ENCODE measurements at places on chromosomes 12 and 14.

- no peak for DNase-seq
These were observed 49.4 kb downstream of the VWF start for GRCh38 chr12:6074979-6075585.

- no peak for DNase-seq
These were observed 64.1 kb upstream of the PPP4R3A start for GRCh38 chr14:91573894-91574837.

GRCh38 chr12:22360774-22361173 lies 26.3 kb upstream of the ST8SIA1 start:
- no peak for DNase-seq

GRCh38 chr14:78484028-78484427 lies 313.9 kb downstream of the NRXN3 start:
- no peak for DNase-seq

GRCh38 chr12:16833376-16834015 lies 227.5 kb upstream of the LMO3 start:
- DNase-seq, result no peak

DNA sequence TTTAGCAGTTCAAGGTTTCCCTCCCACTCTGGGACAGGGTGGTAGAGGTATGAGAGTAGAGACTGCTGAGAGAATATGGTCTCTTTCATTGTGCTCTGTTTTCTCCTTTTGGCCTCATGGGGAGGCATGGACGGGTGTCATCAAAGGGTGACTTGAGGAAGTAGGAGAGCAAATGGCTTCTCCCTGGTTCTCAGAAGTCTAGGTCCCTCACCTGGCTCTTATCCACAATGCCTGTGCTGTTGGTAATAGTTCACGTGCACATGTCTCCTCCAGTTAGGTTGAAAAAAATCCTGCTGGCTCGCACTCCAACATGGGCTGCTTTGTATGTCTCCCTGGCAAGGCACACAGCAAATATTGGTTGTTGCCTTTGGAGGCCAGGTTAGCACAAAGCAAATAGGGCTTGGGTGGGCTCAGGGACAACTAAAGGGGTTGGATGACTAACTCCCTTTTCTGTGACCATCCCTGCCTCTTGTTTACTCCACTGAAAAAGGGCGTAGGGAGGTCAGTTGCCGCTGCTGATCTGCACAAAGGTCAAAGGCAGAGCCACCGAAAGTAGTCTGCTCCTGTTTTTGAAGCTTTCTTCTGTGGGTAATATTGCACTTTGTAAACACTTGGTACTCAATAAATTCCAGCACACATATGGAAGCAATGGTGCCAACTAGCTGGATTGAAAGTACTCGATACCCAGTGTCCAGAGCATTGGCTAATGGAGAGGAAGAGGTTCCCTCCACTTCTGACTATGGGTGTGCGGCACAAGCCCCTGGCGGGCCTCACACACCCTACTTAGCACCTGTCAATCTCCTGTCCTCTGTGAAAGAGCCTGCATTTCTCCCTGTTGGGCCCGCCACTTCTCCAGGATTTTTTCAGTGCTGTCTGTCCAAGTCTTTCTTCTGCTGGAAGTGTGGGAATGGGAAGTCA lies 121.8 kb downstream of the SLC38A6 start:
- no peak for DNase-seq

DNA sequence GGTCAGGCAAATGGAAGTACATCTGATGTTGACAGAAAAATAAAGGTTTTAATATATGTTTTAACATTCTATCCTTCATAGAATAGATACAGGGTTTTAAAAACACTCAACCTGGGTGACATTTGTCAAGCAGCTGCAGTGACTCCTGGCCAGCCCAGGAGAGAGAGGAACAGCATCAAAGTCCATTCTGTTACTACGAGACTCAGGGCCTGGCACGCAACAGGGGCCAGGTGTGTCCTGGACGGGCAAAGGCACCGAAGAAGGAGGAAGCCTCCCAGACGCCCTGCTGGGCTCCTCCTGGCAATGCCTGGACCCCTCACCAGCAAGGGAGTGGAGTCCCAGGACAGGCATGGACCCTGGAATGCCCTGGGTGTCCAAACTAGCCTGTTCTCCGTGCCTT lies 22.1 kb downstream of the LRCOL1 start:
- DNase-seq, result no peak

- DNase-seq, result no peak
These were observed 386 bp downstream of the DGKA start for GRCh38 chr12:55931317-55931779.

DNA sequence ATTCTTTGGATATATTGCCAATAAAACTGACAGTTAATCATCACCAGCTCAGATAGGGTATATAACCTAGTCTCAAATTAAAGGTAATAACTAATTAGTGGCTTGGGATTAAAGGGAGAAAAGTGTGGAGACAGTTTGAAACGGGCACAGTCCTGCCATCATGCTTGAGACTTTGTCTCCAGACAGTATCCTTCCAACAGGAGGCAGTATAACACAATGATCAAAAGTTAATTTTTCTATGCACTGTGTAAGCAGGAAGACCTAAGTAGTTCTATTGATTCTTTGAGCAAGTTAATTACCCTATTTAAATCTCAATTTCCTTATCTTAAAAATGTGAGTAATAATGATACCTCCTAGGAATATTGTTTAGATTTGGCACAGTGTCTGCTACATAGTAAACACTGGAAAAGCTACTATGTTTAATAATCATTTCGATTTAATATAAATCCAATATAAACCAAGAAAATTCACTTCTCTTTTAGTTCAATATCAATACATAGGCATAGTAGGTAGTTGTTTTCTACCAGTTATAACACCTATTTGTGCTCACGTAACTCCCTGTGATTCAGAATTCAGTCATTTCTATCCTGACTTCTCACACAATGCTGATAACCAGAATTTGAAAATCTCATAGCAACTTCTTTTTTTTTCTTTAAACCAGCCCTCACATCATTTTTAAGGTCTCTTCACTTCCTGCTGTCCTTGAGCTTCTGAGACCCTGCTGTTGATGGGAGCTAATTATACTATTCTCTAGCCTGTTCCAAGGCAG lies 53.7 kb downstream of the GALNT4 start:
- DNase-seq, result peak; percentile 49

DNA sequence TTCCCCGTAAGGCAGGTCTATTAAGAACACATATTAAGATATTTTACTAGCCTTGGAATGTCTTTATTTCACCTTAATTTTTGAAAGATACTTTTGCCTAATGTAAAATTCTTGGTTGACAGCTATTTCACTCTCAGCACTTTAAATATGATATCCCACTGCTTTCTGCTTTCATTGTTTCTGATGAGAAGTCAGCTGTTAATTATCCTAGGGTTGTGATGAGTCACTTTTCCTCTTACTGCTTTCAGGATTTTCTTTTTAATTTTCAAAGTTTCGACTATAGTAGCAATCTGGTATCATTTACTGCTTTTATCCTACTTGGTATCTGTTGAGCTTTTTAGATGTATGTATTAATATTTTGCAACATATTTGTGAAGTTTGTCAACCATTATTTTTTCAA lies 578.9 kb upstream of the ATP2B1 start:
- peak; percentile 2 for DNase-seq

DNA sequence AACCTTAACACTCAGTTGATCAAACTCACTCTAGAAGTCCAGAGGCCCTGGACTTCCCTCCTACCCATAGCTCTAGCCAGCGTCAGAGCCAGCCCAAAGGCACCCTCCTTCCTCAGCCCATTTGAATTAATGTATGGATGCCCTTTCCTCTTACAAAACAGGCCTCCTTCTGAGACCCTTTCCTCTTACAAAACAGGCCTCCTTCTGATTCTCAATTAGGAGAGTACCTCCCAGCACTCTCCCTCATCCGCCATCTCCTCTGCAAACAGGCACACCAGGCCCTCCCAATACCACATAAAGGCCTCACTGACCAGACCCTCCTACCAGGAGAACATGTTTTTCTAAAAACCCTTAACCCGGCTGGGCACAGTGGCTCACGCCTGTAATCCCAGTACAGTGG lies 65.7 kb downstream of the MOK start:
- no peak for DNase-seq

DNA sequence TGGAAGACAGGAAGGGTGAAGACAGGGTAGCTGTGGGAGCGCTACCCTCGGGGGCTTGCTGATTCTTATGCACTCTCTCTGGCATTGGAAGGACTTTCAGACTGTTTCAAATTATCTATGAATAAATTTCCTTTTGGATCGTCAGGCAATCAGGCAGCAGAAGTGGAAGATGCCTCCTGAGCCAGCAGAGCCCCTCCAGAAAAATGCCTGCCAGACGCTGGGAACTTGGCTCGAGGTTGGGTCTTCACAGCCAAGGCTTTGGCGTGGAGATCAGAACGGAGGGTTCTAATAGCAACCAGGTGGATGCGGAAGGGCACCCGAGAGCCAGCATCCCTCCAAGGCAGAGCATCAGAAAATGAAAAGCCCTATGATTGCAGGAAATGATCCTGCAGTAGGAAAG lies 119.2 kb upstream of the RFLNA start:
- no peak for DNase-seq

DNA sequence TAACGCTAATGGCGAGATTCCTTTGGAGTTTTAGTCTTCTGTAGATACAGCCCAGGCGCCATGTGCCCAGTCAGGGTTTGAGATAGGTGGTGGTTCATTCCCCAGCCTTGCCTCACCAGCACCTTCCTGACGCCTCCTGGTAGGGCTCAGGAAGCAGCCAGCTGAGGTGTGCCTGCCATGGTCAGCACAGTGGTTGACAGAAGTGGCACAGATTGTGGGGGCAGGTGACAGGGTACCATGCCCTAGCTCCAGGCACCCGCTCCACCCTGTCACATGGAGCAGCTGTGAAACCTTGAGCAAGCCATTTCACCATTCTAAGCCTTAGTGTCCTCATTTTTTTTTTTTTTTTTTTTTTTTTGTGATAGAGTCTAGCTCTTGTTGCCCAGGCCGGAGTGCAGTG lies 45.6 kb downstream of the EVL start:
- DNase-seq, result no peak

DNA sequence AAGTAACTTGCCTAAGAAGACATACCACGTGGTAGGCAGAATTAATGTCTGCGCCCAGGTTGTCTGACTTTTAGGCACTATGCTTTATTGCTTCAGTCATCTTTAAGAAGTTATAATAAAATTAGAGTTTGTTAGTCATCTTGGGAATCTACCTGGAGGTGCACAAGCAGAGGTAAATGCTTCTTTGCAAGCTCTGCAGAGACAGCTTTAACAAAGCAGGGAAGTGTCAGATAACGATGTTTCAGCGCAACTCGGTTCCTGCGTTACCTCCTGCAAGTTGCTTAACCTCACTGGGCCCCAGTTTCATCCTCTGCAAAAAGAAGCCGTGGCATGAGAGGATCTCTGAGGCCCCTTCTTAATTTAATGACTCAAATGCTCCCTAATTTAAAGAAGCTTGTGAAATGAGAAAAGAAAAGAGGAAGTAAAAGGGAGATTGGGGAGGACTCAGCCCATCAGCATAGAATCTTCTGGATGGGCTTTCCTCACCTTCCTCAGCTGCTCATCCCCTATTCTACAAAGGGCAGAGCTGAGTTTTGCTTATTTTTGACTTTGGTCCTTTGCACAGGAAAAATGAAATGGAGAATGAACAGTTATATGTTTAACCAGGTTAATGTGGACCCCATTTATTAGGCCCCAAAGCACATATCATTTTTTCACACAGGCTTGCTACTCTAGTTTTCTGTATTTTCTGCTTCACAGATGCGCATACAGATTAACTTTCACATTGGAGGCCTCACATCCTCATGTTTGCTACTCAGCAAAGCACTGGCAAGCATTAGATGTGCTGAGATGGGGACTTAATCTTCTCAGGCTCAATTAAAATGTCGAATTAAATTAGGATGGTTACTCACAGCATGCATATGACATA lies 5.1 kb downstream of the ARHGDIB start:
- no peak for DNase-seq

- DNase-seq, result no peak
These were observed 58.3 kb upstream of the HECTD1 start for GRCh38 chr14:31265701-31266398.

DNA sequence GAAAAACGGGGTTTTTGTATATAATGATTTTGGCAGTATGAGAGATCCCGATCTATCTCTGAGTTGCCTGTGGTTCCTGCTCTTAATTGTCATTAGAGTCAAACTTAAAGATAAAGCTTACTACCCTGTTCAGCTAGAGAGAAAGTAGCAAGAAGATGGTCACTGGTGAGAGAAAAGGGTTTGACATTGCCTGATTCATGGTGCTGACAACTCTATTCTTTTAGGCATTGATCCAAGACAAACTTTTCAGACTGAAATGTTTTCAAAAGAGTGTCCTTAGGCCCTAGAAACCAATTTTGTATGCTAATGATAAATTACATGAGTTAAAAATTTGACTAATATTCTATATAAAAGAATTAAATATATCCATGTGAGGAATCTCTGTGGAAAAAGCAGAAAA lies 35.1 kb downstream of the PELI2 start:
- DNase-seq, result no peak

GRCh38 chr12:3202734-3203446 lies 125.7 kb downstream of the TSPAN9 start:
- peak; percentile 80 for DNase-seq

DNA sequence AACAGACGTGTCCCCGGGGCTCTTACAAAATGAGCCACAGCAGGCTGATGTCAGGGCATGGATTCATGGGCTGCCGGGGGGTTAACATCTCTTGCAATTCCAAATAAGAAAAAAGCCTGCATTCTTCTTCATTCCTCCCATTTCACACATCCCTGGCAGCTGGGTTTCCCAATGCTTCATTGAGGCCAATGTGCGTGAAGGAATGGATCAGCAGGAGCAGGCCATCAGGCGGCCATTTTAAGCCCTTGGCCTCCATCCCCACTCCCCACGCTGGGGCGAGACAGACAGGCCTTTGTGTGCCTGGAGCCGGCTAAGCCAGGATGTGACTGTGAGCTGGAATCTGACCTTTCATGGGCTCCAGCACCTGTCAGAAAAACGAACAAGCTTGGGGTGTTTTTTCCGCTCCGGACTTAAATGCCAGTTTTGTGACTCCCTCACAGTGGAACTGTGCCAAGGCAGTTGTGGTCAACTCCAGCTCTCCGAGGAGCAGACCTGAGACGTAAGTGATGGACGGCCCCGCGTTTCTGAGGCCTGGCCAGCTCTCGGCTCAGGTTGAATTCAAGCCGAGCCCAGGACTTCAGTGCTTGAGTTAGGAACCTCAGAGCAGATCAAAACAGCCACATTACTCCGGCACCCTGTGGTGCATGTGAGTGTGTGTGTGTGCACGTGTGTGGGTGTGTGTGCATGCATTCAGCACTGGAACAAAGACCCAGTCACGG lies 133.1 kb downstream of the TMEM30B start:
- peak; percentile 88 for DNase-seq

Data from COLO829 (cell line).